ENCODE measurements at places on chromosomes 16 and 17. TPM values are rescaled to one million over a fixed set of nuclear protein-coding genes. Genes with fewer than 3 reads are reported as not detected.

OSGIN1 gene
- total RNA-seq = 3.8 TPM

TAC4 gene
- total RNA-seq = not detected

- no peaks in the 10 kb centered on the region for H3K36me3 ChIP-seq
- H3K4me3 ChIP-seq = no peak overlapping the region
- H3K27me3 ChIP-seq = no peaks in the 10 kb centered on the region
- H3K4me1 ChIP-seq = no peaks in the 10 kb centered on the region
- H3K27ac ChIP-seq = no peak overlapping the region
Observed at GRCh38 chr16:88317613-88317965, 65.2 kb upstream of the ZNF469 start.

DNA sequence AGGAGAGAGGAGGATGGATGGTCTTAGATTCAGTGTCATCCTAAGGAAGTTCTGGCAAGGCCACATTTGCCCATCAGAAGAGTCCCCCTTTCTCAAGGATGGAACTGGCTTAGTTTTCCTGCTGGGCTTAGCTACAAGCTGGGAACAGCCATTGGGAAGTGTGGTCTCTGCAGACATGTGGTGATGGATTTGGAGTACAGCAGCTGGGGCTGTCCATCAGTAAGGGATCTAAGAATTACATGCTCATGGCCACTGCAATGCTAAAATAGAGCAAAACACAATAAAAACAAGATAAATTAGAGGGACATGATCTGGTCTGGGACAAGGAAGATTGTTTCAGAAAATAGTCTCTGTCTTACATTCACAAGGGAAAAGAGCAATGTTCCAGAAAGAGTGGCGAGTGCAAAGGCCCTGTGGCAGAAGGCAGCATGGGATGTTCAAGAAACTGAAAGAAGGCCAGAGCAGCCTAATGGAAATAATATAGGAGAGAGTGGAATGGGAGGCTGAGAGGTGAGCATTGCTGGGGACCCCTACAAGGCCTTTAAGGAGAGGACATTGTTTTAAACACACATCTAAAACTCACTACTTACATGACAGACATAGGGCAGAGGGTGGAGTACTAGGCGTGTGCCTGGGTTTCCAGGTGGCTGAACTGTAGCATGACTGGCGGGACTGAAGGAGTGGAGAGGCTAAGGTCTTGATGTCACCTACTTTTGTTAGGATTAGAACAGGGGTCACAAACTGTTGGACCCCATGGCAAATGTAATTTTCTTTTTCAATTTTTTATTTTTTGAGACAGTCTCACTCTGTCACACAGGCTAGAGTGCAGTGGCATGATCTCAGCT lies 17.0 kb upstream of the TOX3 start:
- DNase-seq = no peak
- no peak overlapping the region for H3K27ac ChIP-seq
- H3K4me3 ChIP-seq = no peak overlapping the region
- peaks cover 5% of the 10 kb centered on the region for H3K4me1 ChIP-seq
- H3K27me3 ChIP-seq = no peaks in the 10 kb centered on the region

- H3K27me3 ChIP-seq = no peaks in the 10 kb centered on the region
- peaks cover 8% of the 10 kb centered on the region for H3K36me3 ChIP-seq
- H3K4me3 ChIP-seq = no peak overlapping the region
- H3K27ac ChIP-seq = no peak overlapping the region
Observed at GRCh38 chr17:537133-537532, 177.5 kb downstream of the VPS53 start.

DNA sequence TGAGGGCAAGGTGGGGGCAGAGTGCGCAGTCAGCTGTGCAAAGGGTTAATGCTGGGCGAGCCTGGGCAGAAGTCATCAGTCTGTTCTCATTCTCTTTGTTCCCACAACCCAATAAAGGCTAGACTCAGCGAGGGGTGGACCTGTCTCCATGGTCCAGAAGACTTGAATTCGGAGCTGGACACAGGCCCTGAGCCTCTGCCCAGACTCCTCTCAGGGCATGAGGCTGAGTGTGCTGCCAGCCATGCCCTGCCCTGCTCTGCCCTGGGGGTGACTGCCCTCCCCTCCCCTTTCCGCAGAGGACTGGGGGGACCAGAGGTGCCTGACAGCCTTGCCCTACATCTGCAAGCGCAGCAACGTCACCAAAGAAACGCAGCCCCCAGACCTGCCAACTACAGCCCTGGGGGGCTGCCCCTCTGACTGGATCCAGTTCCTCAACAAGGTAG lies 54.5 kb downstream of the MRC2 start:
- no peaks in the 10 kb centered on the region for H3K36me3 ChIP-seq
- no peak overlapping the region for H3K4me3 ChIP-seq
- no peaks in the 10 kb centered on the region for H3K27me3 ChIP-seq

DNA sequence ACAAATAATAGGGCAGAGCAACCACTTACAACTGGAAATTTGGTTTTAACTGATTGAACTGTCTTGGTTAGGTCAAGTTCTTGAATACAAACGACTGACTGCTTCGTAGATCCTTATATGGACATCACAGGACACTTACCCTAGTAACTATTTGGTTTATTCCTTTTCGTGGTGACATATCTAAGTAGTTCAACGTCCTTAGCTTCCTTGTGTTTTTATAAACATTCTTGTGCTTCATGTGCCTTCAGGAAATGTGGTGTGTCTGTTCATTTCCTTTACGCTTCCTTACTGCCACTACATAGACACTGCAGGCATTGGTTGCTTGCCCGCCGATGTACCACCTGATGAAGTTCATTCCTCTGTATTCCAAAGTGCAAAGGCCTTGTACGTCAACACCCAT lies 59.3 kb downstream of the USP10 start:
- no peak overlapping the region for H3K4me3 ChIP-seq
- H3K27ac ChIP-seq = no peak overlapping the region
- no peak for DNase-seq
- H3K27me3 ChIP-seq = no peaks in the 10 kb centered on the region
